ENCODE measurements at places on chromosomes 2 and 18.

DNA sequence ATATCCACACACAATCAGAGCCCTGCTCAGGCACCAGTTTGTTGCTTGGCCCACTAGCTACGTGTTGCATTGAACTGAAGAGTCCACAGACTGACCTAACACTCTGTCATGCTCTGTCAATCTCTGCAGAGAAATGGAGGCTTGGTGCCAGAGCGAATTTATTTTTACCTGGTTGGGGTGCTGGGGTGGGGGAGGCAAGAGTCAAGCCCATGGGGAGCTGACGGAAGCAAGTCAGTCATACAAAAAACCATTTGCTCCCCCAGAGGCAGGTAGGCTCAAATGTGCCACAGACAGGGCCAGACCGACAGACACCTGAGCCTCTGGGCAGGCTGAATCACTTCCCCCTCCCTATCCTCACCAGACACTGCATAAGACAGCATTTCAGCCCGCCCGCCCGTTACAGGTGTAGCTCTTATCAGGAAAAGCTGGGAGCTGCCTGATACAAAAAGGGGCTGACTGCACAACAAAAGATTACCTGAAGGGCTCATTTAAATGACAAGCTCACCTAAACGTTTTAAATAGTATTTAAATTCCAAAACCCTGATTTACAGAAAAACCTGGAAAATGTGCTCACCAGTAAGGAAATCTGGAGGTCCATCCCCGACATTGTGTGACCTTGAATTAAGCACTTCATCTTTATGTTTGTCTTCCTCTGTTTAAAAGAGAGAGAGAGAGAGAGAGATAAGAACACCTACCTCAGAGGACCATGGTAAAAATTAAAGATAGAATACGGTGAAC lies 2.1 kb upstream of the PCBP1 start:
- no peak for DNase-seq

GRCh38 chr2:226031647-226032501 lies 632.4 kb downstream of the NYAP2 start:
- no peak for DNase-seq

DNA sequence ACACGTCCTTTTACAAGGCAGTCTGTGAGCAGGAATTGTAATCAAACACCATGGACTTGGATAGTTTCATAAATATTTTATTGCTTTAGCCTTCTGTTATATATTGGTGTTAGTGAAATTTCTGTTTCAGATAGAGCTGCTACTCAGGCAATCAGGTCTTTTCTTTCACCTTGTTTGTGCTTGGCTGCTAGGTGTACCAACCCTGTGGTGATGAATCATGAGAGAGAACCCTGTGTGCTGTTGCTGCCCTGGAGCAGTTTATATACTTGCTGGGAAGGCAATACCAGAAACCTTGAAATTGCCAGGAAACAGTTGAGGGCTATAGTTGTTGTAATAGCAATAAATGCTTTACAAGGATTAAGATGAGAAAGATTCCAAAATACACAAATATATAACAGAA lies 84.5 kb downstream of the FSHR start:
- DNase-seq: no peak

DNA sequence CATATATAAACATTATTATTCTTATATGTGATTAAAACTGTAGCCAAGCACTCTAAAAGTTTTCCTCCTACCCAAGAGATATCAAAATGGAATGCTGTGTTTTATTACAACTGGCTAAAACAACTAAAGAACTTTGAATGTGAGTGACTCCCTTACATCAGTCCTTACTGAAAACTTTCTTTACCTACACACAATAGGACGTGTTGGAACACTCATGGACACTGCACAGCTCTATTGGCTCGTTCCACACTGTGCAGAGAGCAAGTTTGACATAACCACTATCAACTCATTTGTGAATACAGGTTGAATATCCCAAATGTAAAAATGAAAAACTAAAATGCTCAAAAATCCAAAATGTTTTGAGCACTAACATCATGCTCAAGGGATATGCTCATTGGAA lies 650.6 kb downstream of the SLC4A3 start:
- no peak for DNase-seq

GRCh38 chr18:22650247-22650646 lies 232.5 kb upstream of the CTAGE1 start:
- no peak for DNase-seq

GRCh38 chr18:10114717-10115463 lies 201.1 kb downstream of the VAPA start:
- DNase-seq: no peak

DNA sequence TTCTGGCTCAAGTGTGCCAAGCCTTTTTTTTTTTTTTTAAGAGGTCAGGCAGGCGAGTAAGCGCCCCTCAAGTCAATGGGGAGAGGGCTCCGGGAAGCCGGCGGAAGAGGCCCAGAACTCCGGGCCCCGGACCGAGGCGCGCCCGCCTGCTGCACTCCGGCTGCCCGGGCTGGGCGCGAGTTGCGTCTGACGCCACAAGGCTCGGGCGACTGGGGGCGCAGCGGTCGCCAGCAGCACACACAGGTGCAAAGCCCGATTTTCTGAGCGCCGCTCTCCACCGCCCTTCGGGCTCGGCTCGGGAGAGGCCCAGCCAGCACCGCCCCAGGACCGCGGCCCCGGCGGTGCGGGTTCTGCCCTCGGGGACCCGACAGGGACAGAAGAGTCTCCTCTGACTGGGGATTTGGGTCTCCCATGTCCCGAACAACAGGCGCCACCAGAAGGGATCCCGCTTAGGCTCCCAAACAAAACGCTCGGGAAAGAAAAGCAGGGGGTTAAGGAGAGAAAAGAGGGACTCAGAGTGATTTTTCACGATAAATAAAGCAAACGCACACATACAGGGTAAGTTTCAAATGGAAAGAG lies 787 bp downstream of the ERBB4 start:
- no peak for DNase-seq

GRCh38 chr2:6845903-6846302 lies 19.8 kb downstream of the CMPK2 start:
- no peak for DNase-seq
